Colonic mucosa (tissue), 4 donors: ENCODE measurements at places on chromosomes 5 and 9. TPM values are rescaled to one million over a fixed set of nuclear protein-coding genes. Genes with fewer than 3 reads are reported as not detected.

Gene GRHPR
- total RNA-seq, result 94.0 TPM

Gene FOXI1
- total RNA-seq, result 0.16 TPM

Gene PCDHGA11
- total RNA-seq, result 1.3 TPM

Gene CDH6
- total RNA-seq, result 2.0 TPM

Gene IRX1
- total RNA-seq, result not detected

Gene PAIP1
- total RNA-seq, result 65.6 TPM

DNA sequence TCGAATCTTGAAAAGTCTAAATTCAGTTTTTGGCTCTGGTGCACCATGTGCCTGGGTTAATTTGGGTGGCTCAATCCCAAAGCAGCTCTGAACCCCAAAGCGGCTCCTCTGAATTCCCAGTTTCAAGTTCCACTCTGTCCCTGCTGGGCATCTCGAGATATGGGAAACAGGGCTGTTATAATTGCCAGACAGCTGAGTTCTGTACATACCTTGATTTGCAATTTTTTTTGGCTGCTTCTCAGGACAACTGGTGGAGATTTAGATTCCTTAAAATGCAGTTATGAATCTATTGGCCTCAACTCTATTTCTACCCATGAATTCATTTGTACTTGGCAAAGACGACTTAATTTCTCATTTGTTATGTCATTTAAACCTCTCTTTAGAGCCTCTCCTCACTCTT lies 808.5 kb downstream of the TLE4 start:
- no peak for DNase-seq

GRCh38 chr9:128893354-128893753 lies 11.4 kb downstream of the LRRC8A start:
- DNase-seq, result no peak

DNA sequence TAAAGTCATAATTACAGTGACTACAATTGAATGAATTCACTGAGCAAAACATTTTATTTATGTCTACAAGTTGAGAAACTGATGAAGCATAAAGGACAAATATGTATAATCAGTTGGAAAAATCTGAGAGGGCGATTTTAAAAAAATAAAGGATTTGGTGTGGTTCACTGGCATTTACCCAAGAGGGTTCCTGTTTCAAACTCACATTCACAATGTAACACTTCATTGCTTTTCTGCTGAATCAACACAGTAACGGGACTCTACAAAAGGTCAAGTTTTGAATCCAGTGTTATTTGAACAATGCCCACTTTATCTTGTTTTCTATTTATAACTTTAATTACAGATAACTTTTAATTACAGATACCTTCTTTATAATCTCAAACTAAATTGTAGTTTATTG lies 138.6 kb downstream of the NUDT12 start:
- DNase-seq, result no peak

GRCh38 chr5:139664727-139665351 lies 16.7 kb downstream of the CXXC5 start:
- DNase-seq, result no peak

DNA sequence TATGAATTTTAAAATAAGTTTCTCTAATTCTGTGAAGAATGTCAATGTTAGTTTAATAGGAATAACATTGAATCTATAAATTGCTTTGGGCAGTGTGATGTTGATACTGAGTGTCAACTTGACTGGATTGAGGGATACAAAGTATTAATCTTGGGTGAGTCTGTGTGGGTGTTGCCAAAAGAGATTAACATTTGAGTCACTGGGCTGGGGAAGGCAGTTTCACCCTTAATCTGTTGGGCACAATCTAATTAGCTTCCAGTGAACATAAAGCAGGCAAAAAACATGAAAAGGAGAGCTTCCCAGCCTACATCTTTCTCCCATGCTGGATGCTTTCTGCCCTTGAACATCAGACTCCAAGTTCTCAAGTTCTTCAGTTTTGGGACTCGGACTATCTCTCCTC lies 832.0 kb upstream of the ARRDC3 start:
- DNase-seq, result no peak

DNA sequence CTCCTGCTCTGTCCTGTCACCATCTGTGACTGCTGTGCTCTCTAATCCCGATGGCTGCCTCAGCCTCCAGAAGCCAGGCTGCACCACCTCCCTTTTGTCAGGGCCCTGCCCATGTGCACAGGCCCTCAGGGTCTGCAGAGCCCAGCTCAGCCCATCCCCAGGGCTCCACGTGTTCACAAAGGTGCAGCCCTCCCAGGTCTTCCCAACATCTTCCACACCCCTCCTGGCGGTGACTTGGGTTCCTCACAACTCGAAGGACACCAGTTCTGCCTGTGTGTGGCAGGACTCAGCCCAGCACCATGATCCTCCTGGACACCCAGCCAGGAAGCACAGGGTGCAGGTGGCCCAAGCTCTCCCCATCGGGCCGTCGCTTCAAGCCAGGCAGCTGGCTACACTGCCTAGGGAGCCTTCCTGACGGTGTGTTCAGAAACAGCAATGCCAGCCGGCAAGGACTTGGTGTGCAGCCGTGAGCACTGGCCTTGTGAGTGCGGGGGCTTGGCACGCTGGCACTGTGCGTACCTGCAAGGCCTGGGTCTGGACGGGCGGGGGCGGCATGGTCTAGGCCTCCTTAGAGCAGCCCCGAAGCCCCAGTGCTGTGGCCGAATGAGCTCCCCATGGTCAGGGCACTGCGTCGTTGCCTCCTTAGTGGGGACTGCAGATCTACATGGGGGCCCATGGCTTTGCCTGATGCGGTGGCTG lies 96.1 kb downstream of the MRPL36 start:
- DNase-seq, result no peak

DNA sequence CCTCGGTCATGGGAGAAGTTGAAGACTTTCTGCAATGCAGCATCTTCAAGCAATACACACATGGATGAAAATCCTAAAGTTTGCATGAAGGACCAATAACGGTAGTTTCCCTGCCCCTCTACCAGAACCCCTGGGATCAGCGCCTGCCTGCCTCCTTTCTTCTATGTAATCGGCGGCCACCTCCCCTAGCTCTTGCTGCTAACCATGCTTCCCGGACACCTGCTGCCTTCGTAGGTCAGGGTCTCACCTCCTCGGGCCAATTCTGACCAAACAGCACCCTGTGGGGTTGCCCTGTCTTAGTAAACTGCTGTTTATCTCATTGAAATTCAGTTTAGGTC lies 388 bp upstream of the MED10 start:
- no peak for DNase-seq

GRCh38 chr5:135761746-135762145 lies 72.7 kb upstream of the SLC25A48 start:
- no peak for DNase-seq

DNA sequence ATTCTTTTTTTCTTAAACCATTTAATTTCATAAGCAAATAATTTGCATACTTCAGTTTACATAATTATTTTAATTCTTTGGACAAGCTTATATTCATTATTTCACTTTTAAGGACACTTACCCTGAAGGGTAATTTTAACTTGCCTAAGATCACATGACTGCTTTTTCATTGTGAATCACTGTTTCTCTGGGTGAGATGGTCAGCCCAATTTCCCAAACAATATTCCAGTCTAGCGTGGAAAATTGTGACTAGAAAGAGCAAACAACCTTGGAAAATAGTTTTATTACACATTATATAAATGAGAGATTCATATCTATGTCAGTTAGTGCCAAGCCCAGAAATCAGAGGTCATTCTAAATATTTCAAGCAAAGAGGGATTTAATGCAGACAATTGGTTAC lies 21.4 kb upstream of the JAKMIP2 start:
- no peak for DNase-seq

DNA sequence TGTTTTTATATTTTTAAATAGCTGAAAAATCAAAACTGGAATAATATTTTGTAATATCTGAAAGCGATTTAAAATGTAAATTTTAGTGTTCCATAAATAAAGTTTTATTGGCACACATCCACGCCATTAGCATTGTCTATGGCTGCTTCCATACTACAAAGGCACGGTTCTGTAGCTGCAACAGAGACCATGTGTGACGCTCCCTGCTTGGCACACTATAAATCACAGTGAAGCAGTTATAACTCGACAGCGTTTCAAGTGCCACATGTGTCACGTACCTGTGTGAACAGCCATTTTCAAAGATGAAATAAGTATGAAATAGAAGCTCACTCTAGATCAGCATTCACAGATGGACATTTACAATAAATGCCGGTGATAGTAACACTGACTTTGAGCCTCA lies 810.1 kb upstream of the WWC1 start:
- DNase-seq, result no peak

GRCh38 chr5:63860379-63860778 lies 101.9 kb downstream of the HTR1A start:
- no peak for DNase-seq

DNA sequence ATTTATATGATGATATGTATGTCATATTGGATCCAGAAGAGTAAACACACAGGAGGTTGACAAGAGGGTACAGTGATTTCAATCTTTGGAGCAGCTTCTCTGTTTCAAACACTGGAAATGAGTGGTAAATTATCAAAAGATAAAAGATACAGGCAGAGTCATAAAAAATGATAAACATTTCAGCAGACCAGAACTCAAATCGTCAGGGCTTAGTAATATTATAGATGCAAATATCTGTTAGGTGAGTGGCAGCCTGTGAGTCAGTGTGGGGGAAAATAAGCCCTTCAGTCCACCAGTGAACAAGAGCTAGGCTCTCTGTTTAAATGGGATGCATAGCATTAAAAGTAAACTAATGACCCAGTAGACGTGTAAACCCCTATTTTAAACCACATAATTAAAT lies 1378.1 kb downstream of the EFNA5 start:
- no peak for DNase-seq
